ENCODE measurements at places on chromosomes 2 and 18.

DNA sequence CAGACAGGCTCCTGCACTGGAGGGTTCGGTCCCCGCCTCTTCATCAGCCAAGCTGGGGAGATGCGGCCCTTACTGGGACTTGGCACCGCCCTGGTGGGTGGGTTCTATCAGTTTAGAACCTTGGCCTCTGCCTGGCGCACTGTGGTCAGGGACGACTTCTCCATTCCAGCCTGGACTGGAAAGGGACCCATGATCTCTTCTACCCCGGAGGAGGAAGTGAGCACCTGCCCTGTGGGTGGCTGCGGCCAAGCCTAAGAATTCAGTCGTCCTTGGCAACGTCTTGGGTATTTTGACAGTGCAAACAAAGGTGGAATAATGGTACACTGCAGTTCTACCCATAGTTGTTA lies 106.9 kb upstream of the CD302 start:
- no peak for DNase-seq
- peak overlapping the region; percentile 80 for H3K27ac ChIP-seq
- peak overlapping the region; percentile 73 for H3K4me3 ChIP-seq
- H3K27me3 ChIP-seq: no peaks in the 10 kb centered on the region
- peaks cover 9% of the 10 kb centered on the region for H3K4me1 ChIP-seq

- H3K4me1 ChIP-seq: no peaks in the 10 kb centered on the region
- no peaks in the 10 kb centered on the region for H3K27me3 ChIP-seq
- no peaks in the 10 kb centered on the region for H3K36me3 ChIP-seq
- no peak for DNase-seq
Observed at GRCh38 chr18:45186832-45187231, 428.4 kb upstream of the SLC14A2 start.

- H3K27ac ChIP-seq: no peak overlapping the region
- no peaks in the 10 kb centered on the region for H3K27me3 ChIP-seq
- H3K4me1 ChIP-seq: no peaks in the 10 kb centered on the region
- no peak overlapping the region for H3K4me3 ChIP-seq
Observed at GRCh38 chr2:21175895-21176646, 52.3 kb downstream of the TDRD15 start.

- no peaks in the 10 kb centered on the region for H3K27me3 ChIP-seq
- H3K4me3 ChIP-seq: no peak overlapping the region
- H3K4me1 ChIP-seq: no peaks in the 10 kb centered on the region
- no peak overlapping the region for H3K27ac ChIP-seq
Observed at GRCh38 chr2:42937171-42937875, 144.9 kb upstream of the HAAO start.

DNA sequence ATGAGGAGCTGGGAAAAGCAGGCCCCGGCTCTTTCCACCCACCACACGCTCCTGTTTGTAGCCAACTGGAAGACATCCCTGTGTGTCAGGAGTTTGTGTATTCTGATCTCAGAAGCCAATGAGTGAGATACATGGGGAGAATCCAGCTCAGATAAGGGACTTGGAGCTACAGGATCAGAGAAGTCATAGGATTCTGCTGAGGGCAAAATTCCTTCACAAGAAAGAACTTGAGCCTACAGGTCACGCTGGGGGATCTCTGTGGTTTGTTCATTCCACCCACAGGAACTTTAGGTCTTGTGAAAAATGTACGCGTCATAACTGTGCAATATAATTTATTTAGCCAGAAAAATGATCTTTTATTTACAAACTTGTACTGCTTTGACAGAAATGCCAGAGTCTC lies 80.1 kb upstream of the SMIM21 start:
- H3K36me3 ChIP-seq: no peaks in the 10 kb centered on the region
- no peaks in the 10 kb centered on the region for H3K27me3 ChIP-seq
- H3K27ac ChIP-seq: no peak overlapping the region

- no peaks in the 10 kb centered on the region for H3K27me3 ChIP-seq
- no peaks in the 10 kb centered on the region for H3K36me3 ChIP-seq
- DNase-seq: no peak
- H3K4me3 ChIP-seq: no peak overlapping the region
- no peaks in the 10 kb centered on the region for H3K4me1 ChIP-seq
- H3K27ac ChIP-seq: no peak overlapping the region
Observed at GRCh38 chr2:29520001-29520400, 401.4 kb downstream of the ALK start.

DNA sequence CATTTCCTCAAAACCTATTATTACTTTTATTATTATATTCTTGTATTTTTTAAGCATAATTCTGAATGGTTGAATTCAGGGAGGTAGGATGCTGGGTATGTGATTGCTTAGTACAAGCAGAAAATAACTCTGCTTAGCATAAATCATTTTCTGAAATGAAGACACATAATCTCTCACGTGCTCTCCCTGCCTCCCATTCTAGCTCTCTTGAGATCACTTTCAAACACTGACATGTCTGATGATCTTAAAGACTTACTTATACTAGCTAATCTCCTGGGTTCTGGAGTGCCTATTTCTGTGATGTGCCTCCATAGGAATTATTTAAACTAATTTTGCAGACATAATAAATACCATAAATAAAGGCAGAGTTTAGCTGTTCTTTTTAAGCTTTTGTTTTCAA lies 1136.0 kb downstream of the SUCLG1 start:
- H3K27ac ChIP-seq: no peak overlapping the region
- H3K4me1 ChIP-seq: no peaks in the 10 kb centered on the region
- H3K36me3 ChIP-seq: no peaks in the 10 kb centered on the region
- H3K27me3 ChIP-seq: no peaks in the 10 kb centered on the region
- DNase-seq: no peak
- no peak overlapping the region for H3K4me3 ChIP-seq

GRCh38 chr2:43855292-43855691 lies 16.5 kb downstream of the ABCG8 start:
- H3K27ac ChIP-seq: no peak overlapping the region
- no peak overlapping the region for H3K4me3 ChIP-seq
- H3K4me1 ChIP-seq: no peaks in the 10 kb centered on the region
- H3K36me3 ChIP-seq: no peaks in the 10 kb centered on the region
- DNase-seq: no peak

DNA sequence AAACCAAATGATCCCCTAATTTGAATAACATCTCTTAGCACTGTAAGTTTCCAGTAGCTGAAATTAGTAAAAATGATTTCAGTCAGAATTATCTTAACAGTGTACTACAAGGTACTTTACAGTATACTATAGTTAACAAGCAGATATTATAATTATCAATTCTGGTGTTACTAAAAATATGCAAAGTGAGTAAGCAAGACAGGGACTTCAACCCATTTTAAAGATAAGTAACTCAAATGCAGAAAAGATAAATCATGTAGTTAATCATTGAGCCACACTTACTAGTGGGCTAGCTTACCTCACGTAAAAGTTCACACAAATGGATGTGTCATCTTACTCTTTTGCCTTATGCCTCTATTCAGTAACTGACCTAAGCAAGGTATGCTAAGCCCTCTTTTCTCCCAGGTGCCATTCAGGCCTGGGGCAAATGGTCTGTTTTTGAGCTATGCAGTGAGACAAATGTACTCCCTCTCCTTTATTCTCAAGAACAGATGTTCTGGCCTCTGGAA lies 101.0 kb downstream of the NBAS start:
- DNase-seq: no peak
- H3K4me3 ChIP-seq: no peak overlapping the region
- H3K27ac ChIP-seq: no peak overlapping the region
- no peaks in the 10 kb centered on the region for H3K27me3 ChIP-seq
- no peaks in the 10 kb centered on the region for H3K4me1 ChIP-seq
- H3K36me3 ChIP-seq: peaks cover 25% of the 10 kb centered on the region
